ENCODE measurements at places on chromosomes 11 and 22. TPM values are rescaled to one million over a fixed set of nuclear protein-coding genes. Genes with fewer than 3 reads are reported as not detected.

TST gene
- 50.4 TPM for total RNA-seq

CASP4 gene
- 434 TPM for total RNA-seq

USP2 gene
- total RNA-seq: 1.2 TPM

NLRP10 gene
- under 0.01 TPM for total RNA-seq

EXPH5 gene
- under 0.01 TPM for total RNA-seq

C11orf16 gene
- not detected for total RNA-seq

CSTF3 gene
- total RNA-seq: 22.8 TPM

C22orf31 gene
- not detected for total RNA-seq

SYTL2 gene
- 2.0 TPM for total RNA-seq

GRCh38 chr22:50323900-50324299 is 2.9 kb downstream of the DENND6B start:
- DNase-seq: no peak

GRCh38 chr22:29755889-29756288 is 10.9 kb downstream of the ZMAT5 start:
- no peak for DNase-seq

DNA sequence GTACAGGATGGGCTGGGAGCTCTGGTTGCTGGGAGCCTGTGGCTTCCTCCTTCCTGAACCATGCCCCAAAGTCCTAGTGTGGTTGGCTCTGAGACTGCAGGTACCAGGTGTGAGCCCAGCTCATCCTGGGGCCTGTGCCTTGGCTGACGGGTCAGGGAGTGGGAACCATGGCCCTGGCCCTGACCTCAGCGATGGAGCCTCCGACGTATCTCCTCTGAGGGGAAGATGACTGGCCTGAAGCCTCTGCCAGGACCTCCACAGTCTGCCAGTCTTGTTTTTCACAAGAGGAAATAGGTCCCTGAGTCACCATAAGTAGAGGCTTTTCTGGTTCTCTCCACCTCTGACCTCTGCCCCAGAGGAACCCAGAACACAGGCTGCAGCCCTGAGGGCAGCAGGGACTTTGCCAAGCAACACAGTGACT is 3.4 kb downstream of the RCE1 start:
- peak; percentile 61 for DNase-seq

GRCh38 chr11:17730608-17731462 is 3.7 kb upstream of the KCNC1 start:
- DNase-seq: peak; percentile 87

GRCh38 chr11:131980888-131981668 is 610.7 kb downstream of the NTM start:
- no peak for DNase-seq

DNA sequence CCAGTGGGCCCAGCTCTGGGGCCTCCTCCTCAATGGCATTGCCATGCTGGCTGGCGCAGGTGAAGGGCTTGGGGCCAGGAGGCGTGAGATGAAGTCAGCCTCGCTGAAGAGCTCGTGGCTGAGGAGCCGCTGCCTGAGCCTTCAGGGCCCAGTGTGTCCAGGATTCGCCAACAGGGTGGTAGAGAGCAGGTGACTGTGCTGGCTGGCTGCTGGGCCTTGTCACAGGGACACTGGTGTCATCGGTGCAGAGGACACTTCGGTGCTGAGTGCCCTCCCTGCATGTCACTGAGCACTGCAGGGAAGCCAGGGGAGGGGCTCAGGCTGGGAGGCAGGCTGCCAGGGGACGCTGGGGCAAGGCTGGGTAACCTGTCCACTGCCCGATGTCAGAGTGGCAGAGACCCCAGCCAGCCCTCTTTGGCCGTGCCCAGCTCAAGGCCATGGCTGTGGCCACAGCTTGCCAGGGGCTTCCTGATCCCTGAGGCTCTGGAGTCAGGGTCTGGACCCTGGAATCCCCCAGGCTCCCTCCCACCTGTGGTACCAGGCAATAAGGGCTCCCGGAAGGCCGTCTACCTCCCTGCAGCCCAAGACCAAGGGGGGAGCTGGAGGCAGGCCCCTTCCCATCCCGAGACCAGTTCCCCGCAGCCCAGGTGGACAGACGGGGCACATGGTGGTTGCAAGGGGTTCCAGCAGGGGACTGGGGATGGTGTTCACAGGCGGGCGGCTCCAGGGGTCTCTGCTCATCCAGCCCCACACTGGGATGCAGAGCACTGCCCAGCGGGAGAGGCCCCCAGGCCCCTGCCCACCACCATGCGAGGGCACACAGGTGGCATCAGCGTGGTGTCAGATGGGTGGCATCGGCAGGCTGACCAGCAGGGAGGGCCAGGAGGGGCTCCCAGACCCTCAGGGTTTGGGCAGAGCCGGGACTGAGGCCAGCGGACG is 63.9 kb downstream of the ARFGAP3 start:
- no peak for DNase-seq

DNA sequence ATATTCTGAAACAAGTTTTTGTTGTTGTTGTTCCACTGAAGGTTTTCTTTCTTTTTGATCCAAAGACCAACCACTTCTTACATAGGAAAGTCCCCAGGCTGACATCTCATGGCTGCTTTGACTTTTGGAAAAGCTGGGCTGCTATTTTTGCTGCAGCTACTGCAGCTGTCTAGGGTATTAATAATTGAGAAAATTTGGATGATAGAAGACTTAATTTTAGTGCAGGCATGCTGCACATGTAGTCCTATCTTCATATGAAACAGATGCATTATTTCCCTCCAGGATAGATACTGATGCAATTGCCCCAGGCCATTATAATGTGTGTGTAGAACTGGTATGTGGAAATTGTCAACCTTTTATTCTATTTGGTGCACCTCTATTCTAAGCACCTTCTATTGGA is 131.4 kb downstream of the NAV2 start:
- no peak for DNase-seq

GRCh38 chr11:72908032-72908676 is 93.9 kb downstream of the ATG16L2 start:
- DNase-seq: no peak

GRCh38 chr11:85718991-85719807 is 33.2 kb upstream of the CCDC89 start:
- peak; percentile 74 for DNase-seq

DNA sequence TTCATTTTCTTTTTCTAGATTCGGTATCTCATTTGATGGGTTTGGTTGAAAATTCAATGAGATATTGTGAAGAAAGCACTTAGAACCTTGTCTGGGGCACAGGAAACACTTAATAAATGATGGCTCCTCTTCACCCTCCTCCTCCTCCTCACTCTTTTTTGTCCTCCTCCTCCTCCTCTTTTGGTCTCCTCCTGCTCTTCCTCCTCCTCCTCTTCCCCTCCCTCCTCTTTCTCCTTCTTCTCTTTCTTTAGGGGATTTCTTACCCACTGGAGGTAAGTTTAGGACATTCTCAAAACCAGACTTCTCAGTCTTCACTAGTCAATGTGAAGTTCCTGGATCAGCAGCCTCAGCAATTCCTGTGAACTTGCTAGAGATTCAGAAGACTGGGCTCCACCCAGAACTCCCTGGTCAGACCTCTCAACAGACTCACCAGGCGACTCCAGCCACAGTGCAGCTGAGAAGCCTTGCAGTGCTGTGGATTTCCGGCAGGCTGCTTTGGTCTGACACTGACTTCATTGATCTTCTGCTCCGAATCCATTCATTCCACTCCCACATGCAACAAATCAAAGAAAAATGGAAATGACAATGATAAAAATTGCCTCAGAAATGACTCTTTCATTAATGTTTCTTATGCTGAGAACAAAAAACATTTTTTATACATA is 368.6 kb upstream of the B3GAT1 start:
- DNase-seq: no peak

DNA sequence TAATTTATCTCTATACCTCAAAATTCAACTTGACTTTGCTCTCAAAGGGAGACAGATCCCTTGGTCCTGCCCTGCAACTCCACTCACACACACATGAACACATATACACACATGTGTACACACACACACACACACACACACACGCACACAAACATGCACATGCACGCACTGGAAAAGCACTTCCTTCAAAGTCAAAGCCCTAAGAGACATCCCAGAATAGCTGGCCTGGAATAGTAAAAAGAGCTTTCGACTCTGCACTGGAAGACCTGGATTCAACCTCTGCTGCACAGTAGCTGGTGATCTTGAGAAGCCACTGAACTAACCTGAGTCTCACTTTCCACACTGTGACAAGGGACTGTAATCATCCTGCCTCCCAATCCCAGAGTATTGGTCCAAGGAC is 26.8 kb downstream of the TENM4 start:
- no peak for DNase-seq

DNA sequence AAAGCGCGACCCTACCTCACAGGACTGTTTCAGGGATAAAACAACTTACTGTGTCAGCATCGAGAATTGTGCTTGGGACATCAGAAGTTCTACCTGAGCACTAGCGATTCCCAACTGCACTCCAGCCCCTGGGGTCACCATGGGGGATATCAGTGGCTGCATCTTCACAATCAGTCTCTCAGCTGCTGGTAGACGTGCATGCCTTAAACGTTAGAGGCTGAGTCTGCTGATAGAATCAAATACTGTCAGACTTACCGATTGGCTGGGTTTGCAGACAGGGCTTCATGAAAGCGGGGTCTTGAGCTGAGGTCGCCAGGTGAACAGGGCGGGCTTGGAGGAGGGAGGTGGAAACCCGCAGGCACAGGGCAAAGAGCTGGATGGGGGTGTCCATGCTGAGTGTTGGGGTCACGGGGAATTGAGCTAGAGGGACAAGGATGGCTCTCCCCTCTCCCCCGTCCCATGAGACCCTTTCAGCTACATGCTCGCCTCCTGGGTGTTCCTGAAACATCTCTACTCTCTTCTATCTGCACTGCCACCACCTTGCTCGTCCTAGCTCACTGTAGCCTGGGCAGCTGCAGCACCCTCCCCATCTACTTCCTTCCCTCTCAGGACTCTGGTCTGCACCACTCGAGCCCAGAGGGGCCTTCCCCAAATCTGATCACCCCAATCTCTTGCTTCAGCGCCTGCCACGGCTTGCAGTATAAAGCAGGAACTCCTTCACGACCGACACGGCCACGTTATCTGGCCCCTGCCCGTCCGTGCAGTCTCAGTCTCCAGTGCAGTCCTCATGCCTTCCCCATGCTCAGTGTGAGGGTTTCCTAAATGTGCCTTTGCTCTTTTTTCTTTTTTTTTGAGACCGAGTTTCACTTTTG is 43.5 kb downstream of the ST14 start:
- no peak for DNase-seq

DNA sequence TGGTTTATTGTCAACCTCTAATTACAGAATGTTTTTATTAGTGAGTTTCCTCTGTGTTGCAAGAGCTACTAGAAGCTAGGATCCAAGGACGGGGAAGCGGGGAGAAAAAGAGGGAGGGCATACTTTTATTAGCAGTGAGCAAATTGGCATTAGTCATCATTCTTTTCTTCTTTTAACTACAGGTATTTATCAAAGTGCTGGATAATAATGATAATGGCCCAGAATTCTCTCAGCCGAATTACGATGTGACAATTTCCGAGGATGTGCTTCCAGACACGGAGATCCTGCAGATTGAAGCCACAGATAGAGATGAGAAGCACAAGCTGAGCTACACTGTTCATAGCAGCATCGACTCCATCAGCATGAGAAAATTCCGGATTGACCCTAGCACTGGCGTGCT is 179.7 kb upstream of the MTNR1B start:
- no peak for DNase-seq

Data from dermis blood vessel endothelial cell (primary cell).